Stimulated activated CD8-positive, alpha-beta memory T cell treated with anti-CD3 and anti-CD28 coated beads, Interleukin-2, amount 100 ng/mL, for 48 hours (primary cell): ENCODE measurements at places on chromosomes 13 and 19.

DNA sequence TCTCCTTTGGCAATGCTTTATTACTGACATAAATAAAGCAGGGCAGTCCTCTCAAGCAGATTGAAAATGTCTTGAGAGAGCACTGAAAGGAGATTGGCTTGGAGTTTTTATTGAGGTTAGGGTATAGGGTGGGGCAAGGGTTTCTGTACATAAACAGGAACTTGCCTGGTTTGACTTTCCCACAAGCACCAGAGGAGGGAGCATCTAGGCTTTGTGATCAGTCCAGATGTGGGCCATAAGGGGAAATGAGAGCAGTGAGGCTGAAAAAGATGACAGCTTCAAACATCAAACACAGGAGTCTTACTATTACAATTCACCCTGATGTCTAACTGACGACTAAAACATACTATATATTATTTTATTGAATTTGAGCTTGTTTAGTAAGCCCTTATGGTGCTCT lies 260.9 kb downstream of the MTUS2 start:
- no peak for DNase-seq

DNA sequence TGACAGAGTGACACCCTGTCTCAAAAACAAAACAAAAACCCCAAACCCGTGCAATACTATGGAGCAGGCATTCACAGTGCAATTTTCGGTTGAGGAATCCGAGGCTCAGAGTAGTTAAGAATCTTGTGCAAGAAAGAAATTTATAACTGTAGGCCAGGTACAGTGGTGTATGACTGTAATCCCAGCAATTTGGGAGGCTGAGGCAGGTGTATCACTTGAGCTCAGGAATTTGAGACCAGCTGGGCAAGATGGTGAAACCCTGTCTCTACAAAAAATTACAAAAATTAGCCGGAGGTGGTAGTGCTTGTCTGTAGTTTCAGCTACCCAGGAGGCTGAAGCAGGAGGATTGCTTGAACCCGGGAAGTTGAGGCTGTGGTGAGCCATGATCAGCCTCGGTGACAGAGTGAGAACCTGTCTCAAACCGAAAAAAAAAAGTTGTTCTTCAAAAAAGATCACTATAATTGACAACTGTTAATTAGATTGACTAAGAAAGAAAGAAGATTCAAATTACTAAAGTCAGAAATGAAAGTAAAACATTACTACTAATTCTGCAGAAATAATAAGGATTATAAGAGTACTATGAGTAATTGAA lies 12.9 kb downstream of the CEACAM1 start:
- no peak for DNase-seq

GRCh38 chr13:21894091-21894490 lies 223.2 kb downstream of the FGF9 start:
- DNase-seq, result no peak

DNA sequence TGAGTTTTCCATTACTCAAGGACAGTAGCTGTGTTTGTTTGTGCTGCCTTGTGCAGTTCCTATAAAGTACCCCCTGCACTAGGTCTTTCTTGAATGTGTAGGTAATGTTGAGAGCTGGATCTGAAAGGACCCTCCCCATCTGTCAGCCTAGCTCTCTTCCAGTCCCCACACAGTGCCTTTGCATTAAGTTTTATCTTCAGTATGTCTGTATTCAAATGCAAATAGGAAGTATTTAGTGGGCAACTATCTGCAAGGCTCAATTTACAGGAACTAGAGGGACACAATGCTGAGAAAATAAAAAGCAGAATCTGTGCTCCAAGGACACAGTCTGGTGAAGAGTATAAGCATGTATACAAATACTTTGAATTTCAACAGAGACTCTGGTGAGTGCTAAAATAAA lies 558.5 kb downstream of the RFC3 start:
- DNase-seq, result no peak

- DNase-seq, result no peak
Measured at GRCh38 chr13:45602183-45603170, 13.1 kb downstream of the ERICH6B start.

DNA sequence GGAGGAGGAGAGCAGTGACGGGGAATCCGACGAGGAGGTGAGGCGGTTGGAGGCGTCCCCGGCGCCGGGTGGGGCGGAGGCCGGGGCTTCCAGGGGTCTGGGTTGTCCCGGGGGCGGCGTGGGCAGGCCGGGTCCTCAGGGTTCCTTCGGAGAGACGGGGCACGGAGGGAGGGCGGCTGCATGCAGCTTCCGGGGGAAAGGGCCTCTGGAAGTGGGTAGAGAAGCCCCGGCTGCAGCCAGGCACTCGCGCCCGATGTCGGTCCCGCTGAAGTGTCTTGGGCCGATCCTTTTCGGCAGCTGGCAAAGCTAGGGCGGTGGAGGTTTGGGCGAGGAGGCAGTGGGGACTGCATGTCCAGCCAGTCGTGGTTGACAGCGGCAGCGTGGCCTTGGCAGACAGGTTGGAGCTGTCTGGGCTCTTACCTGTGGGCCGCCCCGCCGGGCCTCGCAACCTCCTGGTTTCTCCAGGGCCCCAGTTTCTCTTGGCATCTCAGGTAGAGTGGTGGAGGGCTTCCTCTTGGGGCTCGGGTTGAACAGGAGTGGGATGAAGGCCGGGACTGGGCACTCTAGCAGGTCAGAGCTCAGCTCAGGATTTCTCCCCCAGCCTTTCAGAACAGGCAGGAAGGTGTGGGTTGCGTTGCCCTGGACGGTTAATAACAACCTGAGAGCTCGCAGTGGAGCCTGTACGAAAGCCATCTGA lies 690 bp downstream of the KMT2B start:
- DNase-seq, result peak; percentile 55

GRCh38 chr13:33258808-33259193 lies 26.8 kb downstream of the STARD13 start:
- no peak for DNase-seq

GRCh38 chr13:98097749-98098148 lies 45.1 kb upstream of the FARP1 start:
- DNase-seq, result no peak

DNA sequence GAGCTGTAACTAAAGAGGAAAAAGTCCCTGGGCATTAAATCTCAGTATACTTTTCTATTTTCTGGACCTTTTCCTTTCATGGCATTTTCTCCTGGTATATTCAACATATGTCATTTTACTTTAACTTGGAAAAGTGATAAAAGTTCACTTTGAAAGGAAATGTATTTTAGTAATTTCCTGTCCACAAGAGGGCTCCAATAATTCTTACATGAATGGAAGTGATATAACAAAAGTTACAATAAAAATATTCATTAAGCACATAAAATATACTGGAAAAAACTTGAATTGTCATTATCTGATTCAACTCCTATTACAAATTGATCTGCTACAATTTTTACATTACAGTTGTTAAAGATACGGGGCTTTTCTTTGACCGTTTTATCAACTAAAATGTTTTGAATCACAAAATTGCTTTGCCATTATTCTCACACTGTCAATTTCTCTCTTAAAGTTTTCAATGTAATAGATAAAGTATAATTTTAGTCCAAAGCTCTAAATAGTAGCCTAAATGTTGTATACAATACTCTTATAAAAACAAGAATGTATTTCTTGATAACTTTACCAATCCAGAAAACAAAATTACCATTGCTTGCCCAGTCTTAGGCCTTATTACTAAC lies 4.9 kb downstream of the UBL3 start:
- DNase-seq, result no peak

DNA sequence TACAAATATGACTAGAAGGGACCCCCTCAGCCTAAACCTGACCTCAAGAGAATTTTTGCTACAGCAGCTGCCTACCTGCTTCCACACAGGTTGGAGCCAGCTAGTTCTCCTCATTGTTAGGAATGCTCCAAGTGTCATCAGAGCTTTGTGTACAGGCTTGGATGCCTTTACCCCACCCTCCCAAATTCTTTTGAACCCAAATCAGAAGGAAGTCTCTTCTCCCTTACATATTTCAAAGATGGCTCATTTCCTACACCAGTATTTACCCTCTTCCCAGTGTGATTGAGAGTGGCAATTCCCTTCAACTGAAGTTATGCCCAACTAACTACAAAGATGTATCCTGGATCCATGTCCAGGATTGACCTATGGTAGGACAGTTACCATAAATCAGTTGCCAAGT lies 323.2 kb downstream of the OXGR1 start:
- DNase-seq, result no peak

DNA sequence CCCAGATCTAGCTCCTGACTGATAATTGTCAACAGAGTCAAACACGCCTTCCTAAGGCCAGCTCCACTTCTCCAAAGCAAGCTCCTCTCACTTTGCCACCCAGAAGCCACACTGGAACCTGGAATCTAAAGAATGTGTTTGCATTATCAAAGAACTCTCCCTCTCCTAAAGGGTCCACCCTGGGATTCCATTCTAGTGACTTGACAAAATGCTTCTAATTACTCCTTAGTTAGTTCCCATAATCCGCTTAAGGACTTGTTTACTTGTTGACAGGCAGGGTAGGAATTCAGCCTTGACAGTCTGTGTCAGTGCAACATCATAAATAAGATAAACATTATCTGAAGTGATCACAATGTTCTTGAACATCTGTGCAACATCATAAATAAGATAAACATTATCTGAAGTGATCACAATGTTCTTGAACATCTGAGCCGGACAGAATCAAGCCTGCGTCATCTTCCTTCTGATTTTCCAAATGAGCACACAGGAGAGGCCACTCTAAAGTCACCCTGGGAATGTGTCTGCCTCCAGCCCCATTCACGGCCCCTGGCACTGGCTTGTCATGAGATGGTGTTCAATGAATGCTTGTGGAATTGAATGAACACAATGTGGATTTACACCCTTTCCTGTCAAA lies 512.1 kb downstream of the IRS2 start:
- no peak for DNase-seq

DNA sequence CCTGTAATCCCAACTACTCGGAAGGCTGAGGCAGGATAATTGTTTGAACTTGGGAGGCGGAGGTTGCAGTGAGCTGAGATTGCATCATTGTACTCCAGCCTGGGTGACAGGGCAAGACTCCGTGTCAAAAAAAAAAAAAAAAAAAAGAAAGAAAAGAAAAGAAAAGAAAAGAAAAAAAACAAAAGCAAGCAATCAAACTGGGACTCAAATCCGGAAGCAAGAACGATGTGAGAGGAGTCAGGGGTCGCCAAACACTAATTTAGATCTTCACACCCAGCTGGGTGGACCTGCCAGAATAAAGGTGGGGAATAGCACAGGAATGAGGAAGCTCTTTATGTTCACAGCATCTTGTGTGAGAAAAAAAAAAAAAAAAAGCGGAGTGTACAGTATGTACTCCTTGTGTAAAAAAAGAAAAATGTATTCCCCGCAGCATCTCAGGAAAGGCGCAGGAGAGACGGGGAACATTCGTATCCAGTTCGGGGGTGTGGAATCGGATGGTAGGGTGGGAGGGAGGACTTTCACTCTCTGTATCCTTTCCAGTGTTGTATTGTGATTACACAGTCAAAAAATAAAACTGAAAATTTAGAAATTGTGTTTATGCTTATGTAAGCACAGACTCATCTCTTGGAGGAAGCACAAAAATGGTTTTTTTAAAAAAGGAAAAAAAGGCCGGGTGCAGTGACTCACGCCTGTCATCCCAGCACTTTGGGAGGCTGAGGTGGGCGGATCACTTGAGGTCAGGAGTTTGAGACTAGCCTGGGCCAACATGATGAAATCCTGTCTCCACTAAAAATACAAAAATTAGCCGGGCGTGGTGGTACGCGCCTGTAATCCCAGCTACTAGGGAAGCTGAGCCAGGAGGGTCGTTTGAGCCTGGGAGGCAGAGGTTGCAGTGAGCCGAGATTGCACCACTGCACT lies 7.6 kb downstream of the DNAJB1 start:
- no peak for DNase-seq

DNA sequence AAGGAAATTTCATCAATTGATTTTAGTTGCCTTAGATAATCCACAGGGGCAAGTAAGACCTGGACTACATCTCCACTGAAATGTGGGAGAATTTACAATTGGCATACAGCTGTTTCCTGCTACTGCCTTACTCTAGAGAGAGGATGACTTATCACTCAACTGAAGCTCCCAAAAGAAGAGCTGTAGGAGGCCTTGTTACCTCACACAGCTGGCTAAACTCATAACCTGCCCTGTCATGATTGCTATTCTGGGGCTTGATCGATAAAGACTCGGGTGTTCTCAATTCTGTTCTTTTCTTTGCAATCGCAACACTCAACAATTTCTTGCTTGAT lies 1396.4 kb downstream of the EFNB2 start:
- DNase-seq, result no peak

- no peak for DNase-seq
Measured at GRCh38 chr13:103772576-103772975, 706.4 kb upstream of the SLC10A2 start.

GRCh38 chr19:17441241-17442021 lies 7.0 kb downstream of the TMEM221 start:
- DNase-seq, result no peak

- DNase-seq, result no peak
Measured at GRCh38 chr13:33235078-33235477, 50.5 kb downstream of the STARD13 start.

- no peak for DNase-seq
Measured at GRCh38 chr13:103884101-103884723, 818.0 kb upstream of the SLC10A2 start.

GRCh38 chr13:90414691-90415596 lies 932.5 kb upstream of the MIR17HG start:
- no peak for DNase-seq

GRCh38 chr19:31168106-31168625 lies 181.1 kb downstream of the TSHZ3 start:
- DNase-seq, result no peak

- no peak for DNase-seq
Measured at GRCh38 chr19:35251456-35251855, 2.7 kb downstream of the LSR start.

DNA sequence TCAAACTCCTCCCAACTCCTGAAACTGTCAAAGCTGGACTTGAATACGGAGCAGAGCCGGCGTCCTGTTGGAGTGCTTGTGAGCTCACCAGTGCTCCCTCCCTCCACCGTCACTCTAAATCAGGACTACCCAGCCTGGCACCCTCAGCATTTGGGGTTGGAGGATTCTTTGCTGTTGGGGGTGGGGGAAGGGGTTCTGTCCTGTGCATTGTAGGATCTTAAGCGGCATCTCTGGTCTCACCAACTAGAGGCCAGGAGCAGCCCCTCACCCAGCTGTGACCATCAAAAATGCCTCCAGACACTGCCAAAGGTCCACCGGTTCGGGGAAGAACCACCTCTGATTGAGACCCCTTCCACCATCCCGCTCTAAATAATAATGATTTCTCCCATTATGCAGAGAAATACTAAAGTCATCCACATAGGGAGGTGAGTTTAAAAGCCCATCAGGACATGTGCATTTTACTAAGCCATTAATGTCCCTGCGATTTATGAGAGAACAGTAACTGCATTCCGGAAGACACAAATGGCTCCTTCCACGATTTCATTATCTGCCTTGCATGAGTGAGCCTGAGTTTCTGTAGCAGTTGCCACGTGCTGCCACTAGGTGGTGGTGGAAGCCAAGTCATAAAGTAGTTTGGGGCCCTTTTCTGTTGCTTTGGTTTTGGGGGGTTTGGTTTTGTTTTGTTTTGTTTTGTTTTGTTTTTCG lies 16.1 kb upstream of the USP29 start:
- DNase-seq, result no peak

GRCh38 chr19:18489627-18490184 lies 32.2 kb downstream of the ELL start:
- DNase-seq, result no peak
